Activated naive CD4-positive, alpha-beta T cell treated with anti-CD3 and anti-CD28 coated beads for 36 hours (primary cell): ENCODE measurements at places on chromosomes 2 and 18. TPM values are rescaled to one million over a fixed set of nuclear protein-coding genes. Genes with fewer than 3 reads are reported as not detected.

CAPN14 gene
- total RNA-seq = 1.1 TPM

GATA6 gene
- total RNA-seq = not detected

TUBA4B gene
- total RNA-seq = not detected

MBP gene
- 35.9 TPM for total RNA-seq

ZNF514 gene
- 9.1 TPM for total RNA-seq

ACKR3 gene
- 0.45 TPM for total RNA-seq
